ENCODE measurements at places on chromosomes 16 and 17.

DNA sequence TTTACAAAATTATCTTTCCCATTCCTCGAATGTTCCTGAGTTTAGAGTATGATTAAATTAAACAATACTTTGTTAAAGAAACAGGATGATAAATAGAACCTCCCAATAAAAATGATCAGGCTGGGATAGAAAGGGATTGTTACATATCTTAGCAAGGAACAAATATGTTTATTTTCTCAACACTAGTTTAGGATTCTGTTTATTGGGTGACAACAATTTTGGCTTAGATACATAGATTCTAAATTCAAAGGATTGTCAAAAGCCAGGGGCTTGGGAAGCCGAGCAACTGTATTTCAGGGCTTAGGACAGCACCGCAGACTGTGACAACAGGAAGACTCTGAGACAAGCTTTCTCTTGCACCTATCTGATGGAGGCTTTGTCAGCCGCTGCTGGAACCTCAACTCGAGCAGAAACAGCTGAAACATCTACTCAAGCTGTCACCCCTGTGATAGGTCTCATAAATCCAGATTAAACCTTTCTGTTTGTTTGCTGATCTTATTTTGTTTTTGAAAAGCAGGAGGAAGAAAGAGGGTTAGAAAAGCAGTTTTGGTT lies 562.8 kb upstream of the ZFHX3 start:
- no peak for DNase-seq

- no peak for DNase-seq
These were observed 14.0 kb upstream of the PVALEF start for GRCh38 chr17:81151278-81151677.

GRCh38 chr17:17121162-17121561 lies 78.9 kb downstream of the MPRIP start:
- DNase-seq, result no peak

GRCh38 chr17:77501751-77502625 lies 361.2 kb downstream of the SEC14L1 start:
- DNase-seq, result no peak

- DNase-seq, result peak; percentile 92
These were observed at the start of gene LRRC59 for GRCh38 chr17:50397111-50397918. LRRC59 (minus strand) TSS chr17:50397523; CDS start chr17:50397317, 206 bp downstream.

DNA sequence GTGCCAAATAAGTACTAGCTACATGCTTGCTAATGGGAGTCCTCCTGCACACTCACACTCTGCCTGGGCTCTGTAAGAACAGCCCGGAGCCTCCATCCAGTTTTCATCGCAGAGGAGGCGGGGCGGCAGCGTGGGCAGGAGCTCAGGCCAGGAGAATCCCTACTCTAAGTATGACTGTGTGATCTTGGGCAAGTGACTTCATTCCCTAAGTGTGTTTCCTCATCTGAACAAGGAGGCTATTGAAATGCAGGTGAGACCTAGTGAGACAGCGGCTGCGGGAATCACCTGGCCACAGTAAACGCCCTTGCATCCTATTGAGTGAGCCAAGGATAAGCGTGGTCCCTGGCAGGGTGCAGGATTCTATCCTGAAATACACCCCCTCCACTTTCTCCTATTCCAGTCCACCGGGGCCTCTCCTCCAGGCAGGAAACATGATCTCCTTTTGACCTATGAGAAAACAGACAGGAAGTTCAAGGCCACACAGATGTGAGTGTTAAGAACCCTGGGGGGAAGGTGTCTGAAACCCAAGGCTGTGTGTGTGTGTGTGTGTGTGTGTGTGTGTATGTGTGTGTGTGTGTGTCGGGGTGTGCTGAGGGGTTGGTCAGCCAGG lies 5.2 kb upstream of the RAI1 start:
- peak; percentile 52 for DNase-seq

DNA sequence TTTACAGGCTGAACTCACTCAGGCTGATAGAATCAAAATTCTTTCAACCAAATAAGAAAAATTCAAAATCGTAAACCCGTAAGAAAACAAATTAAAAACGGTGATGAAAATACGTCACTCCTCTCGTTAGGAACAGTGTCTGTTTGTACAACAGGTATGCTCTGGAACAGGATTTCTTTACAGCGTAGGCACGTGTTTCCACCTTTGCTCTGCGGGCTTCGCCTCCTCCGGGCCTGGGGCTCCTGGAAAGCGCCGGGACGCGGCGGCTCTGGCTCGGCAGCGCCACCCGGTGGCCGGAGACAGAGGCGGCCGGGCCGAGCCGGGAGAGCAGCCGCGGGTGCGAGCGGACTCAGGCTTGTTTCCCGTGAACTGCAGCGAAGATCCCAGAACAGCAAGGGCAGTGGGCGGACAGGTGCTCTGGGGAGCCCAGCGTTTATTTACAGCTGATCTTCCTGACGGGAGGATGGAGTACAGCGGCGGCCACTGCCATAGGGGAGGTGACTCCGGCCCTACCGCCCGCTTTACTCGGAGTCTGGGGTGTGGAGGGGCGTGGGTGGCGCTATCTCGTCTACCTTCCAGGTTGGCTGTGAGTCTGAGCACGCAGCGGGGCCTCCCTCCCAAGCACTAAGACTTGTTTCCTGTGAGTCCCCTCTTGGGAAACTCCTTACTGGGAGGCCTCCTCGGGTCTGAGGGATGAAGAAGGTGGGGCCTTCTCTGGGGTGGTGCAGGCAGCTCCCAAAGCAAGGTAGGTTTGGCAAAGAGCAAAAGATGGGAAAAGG lies 40.5 kb upstream of the ATP2A3 start:
- DNase-seq, result peak; percentile 62

DNA sequence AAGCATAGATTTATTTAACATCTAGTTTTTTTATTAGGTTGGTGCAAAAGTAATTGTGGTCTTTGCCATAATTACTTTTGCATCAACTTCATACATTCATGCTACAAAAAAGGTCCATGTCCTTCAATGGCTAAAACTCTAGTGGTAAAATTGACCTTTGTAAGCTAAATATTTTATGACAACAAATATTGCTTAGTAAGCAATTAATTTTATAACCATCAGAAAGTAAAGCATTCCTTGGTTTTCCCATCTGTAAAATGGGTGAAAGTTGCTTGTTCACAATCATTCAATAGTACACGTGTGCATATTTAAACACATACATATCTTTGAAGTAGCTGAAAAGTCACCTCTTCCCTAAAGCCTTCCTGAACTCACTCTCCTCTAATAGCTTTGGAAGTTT lies 789.6 kb downstream of the CDH8 start:
- no peak for DNase-seq

- peak; percentile 2 for DNase-seq
These were observed 82.9 kb downstream of the PITPNC1 start for GRCh38 chr17:67459985-67460384.

- DNase-seq, result no peak
These were observed 13.7 kb downstream of the DYNLL2 start for GRCh38 chr17:58096892-58097291.

GRCh38 chr16:88703486-88704309 lies 2.5 kb downstream of the RNF166 start:
- DNase-seq, result peak; percentile 73

DNA sequence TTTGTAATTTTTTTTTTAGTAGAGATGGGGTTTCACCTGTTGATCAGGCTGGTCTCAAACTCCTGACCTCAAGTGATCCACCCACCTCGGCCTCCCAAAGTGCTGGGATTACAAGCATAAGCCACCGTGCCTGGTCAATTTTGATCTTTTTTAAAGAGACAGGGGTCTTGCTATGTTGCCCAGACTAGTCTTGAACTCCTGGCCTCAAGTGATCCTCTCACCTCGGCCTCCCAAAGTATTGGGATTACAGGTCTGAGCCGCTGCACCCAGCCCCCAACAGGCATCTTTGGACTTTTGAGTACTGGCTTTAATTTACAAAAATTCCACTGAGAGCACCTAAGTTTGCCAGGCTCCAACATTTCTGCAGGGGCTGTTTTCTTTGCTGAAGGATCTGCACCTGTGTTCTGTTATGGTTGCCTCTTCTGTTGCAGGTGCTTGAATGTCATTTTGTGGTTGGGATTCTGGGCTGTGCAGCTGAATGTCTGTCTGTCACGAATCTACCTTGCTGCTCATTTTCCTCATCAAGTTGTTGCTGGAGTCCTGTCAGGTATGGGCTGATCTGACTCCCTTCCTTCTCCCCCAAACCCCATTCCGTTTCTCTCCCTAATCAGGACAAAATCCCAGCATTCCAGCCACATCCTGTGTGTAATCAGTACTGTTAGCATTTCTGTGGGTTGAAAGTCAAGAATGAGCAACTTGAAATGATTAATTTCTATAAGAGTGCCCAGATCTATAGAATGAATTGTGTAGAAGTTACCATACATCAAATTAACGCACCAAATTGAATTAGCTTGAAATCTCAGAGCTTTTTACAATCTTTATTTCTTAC lies 8.5 kb downstream of the G6PC1 start:
- no peak for DNase-seq

DNA sequence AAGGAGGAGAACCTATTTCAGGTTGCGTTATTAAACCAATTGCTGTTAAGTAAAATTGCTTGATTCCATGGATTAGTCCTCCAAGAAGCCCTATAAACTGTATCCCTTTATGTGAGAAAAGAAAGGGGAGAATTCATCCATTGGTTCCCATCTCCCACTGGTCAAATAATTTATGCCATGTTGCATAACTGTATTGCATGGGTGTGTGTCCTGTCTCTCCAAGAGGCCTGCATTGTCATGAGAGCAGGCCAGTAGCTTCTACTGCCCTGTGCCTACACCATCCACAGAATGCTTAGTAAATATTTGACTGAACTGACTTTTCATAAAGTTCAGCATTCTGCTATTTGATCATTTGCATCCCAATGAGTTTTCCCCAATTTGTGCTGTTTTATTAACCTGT lies 11.7 kb upstream of the TOB1 start:
- no peak for DNase-seq

GRCh38 chr16:79623062-79623461 lies 22.5 kb upstream of the MAF start:
- no peak for DNase-seq

- no peak for DNase-seq
These were observed 61.8 kb downstream of the SMG6 start for GRCh38 chr17:2241823-2242222.

- no peak for DNase-seq
These were observed 2.3 kb upstream of the NUDT16L1 start for GRCh38 chr16:4690946-4691665.

DNA sequence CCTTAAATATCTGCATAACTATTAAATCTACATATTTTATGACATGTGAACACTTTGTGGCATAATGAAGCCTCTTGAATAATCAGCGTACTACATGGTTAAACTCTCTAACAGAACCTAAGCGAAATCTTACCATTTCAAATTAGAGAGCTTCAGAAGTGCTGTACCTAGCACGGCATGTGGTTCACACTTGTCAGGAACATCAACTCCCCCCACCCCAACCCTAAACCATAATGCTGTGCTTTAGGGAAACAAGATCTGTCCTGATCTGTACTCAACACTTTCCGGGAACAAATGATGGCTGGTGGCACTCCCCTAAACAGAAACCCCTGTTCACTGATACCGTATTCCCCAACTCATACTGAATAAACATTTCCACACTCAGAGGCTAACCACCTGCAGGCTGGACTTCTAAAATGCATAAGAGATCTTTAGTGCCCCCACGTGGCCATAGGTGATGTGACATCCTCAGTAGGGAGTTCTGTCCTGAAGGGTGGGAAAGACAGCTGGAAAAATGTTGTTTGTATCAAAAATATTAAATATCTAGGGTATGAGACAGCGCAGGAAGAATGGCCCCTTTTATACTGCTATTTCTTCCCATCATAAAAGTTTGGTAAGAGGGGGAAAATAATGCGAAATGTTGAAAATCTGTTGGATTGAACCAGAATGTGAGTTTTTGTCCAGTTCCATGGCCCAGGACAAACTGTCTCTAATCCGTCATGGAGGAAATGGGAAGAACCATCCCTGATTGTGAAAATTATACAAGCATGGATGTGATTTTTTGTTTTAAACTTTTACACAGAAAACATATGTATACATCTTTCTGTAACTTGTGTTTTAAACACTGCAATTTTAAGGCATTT lies 88.6 kb downstream of the USP31 start:
- peak; percentile 78 for DNase-seq

DNA sequence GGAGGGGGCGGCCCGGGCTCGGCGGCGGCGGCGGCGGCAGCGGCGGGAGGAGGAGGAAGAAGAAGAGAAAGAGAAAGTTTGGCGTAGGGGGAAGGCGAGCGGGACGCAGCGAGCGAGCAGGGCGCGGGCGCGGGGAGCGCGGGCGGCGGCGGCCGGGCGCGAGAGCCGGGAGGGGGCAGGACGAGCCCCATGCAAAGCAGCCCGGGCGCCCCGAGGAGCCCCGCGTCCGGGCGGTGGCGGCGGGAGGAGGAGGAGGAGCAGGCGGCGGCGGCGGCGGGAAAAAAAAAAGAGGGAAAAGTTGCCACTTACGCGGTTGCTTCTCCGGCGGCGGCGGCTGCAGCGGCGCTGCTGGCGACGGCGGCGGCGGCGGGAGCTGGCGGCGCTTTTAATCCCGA lies 10.3 kb upstream of the ZFHX3 start:
- peak; percentile 28 for DNase-seq

DNA sequence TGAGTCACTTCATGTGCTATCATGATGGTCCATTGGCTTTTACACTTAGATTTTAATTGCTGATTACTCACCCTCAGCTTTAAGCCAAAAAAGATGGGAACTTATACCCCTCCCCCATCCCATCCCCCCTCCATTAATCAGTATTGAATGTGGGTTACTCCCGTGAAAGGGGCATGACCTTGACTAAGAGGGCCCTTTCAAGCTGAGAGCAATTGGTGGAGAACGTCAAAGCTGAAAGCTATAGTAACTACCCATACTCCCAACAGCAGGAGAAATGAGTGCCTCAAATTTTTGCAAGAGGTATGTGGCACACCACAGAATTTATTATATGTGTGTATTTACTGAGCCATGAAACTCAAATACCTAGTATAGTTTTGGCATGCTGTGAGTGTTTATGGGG lies 99.7 kb upstream of the CDH8 start:
- no peak for DNase-seq

DNA sequence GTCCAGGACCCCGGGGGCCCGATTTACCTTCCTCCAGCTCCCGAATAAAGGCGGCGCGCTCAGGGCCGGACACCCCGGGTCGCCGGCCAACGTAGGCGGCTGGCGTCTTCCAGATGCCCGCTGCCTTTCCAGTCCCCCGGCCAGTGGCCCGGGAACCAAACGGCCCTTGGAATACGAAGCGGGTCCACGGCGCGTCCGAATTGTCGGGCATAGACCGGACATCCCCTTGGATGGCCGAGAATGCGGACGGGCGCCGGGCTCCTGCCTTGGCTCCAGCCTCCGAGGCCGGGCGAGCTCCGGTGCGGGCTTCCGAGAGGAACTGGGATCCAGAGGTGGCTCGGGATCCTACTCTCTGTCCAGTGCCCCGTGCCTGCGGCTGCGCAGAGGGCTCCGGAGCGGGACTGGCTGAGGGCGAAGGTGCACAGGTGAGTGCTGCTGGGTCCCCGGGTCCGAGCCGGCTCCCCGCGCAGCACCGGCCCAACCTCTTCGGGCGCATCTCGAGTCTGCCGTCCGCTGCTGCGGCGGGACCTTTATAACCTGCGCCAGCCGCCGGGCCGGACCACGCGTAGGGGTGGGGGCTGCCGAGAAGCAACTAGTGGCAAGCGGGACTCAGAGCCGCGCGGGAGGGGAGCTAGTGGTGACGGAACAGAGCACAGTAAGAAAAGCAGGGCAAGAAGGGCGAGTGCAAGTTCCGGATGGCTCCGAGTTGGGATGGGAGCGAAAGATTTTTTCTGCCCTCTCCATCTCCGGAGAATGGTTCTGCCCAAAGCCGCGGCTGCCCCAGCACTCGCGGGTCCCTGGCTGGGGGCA lies at the start of gene HAP1:
Gene HAP1 (minus strand): TSS at position 505 of the 810 bp plus-strand sequence. CDS start 9 bp downstream, at position 496.
- no peak for DNase-seq

Data from activated naive CD4-positive, alpha-beta T cell treated with anti-CD3 and anti-CD28 coated beads for 36 hours (primary cell).